PC-3 (cell line): ENCODE measurements at places on chromosomes 3 and 15. TPM values are rescaled to one million over a fixed set of nuclear protein-coding genes. Genes with fewer than 3 reads are reported as not detected.

DNA sequence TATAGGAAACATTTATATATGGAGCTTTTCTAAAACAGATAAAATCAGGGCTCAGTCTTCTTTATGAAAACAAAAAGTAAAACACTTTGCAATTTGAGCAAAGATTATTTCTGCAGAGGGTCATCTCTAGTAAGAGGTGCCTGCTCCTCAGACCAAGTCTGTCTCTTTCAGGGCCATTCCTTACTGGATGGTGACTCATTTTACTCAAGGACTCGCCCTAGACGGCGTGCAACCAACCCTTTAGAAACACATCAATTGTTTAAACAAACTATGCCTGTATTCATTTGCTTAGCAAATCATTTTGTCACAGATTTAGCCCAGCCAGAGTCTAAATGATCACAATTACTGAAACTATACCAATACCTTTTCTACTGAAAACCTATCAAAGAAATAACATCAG, 242.8 kb upstream of the ICE2 start:
- no peak for DNase-seq
- H3K27ac ChIP-seq = no peak overlapping the region
- no peak overlapping the region for H3K4me3 ChIP-seq
- H3K4me1 ChIP-seq = no peaks in the 10 kb centered on the region
- peaks cover 43% of the 10 kb centered on the region for H3K27me3 ChIP-seq

DNA sequence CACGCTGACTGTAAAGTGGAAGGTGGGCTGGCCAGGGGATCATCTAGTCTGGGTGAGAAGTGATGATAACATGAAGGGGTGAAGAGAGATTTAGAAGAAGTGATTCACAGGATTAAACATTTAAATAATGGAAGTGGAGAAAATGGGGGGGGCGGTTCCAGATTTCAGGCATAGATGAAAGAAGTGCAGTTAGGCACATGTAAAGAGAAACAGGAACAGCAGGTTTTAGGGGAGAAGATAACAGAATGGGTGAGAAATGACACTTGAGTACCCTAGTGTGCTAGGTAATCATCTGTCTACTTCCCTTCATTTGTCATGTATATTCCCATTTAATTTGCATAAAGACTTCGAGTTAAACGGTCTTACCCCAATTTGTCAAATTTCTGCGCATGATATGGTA, 15.3 kb downstream of the B3GNT5 start:
- no peak overlapping the region for H3K4me3 ChIP-seq
- DNase-seq = no peak
- H3K27me3 ChIP-seq = no peaks in the 10 kb centered on the region
- H3K4me1 ChIP-seq = peaks cover 73% of the 10 kb centered on the region
- peaks cover 31% of the 10 kb centered on the region for H3K36me3 ChIP-seq

DNA sequence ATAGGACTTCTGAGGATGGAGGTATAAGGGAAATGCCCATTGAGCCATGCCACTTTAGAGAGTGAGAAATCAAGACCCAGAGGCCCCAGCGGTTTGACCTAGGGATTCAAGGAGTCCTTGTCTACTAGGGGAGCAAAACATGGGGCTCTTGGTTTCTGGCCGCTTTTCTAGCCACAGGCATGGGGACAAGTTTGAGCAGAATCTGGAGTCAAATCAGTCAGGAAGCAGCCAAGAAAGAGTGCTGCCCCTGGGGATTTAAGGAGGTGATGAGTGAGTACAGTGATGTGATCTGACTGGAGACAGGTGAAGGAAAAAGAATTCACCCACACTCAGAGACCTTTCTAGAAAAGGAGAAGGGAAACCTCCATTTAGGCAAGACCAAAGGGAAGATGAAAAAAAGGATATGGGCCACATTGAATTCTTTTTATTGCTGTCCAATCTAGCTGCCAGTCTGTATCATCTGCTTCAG, 244.0 kb upstream of the TBC1D5 start:
- H3K4me3 ChIP-seq = no peak overlapping the region
- peaks cover 7% of the 10 kb centered on the region; the same call in 1 of the 2 replicates for H3K4me1 ChIP-seq
- no peak for DNase-seq
- no peak overlapping the region for H3K27ac ChIP-seq

DNA sequence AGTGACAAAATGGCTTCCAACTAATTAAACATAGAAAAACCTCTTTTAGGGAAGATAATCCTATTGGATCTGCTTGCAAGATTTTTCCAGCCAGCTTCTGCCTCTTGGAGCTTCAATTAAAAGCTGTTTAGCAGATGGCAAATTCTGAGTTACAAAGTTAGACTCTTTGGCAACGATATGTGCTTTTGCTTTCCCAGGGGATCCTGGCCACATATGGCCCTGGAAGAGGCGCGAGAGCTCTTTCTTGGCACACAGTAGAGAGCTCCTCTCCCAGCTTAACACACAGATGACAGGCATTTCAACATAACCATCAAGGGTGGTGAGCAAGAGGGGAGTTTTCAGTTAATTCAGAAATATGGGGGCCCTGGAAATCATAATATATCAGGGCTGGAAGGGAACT, 41.6 kb upstream of the GALNT15 start:
- H3K4me3 ChIP-seq = no peak overlapping the region
- no peaks in the 10 kb centered on the region for H3K36me3 ChIP-seq
- DNase-seq = no peak
- H3K27ac ChIP-seq = no peak overlapping the region
- H3K4me1 ChIP-seq = no peaks in the 10 kb centered on the region
- H3K27me3 ChIP-seq = no peaks in the 10 kb centered on the region

GRCh38 chr3:194244167-194244566, 107.0 kb downstream of the CPN2 start:
- no peak overlapping the region for H3K4me3 ChIP-seq
- DNase-seq = no peak
- no peaks in the 10 kb centered on the region for H3K27me3 ChIP-seq
- H3K36me3 ChIP-seq = no peaks in the 10 kb centered on the region

DNA sequence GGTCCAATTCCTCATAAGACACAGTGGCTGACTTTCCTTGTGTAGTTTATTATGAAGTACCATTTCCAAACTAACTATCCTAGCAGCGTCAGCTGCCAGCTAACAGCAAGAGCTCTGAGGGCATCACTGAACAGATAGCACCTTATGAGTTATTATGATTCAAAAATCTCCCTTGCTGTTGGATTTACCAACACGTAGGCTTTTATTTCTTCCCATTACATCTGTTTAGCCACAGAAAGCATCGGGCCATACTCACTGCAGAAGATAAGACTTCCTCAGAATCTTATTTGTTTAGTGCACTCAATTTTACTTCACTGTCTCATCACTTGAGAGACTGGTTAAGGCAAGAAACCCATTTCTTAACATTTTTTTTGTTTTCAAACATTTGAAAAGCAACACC, 16.2 kb downstream of the CLDN1 start:
- H3K4me3 ChIP-seq = no peak overlapping the region
- H3K4me1 ChIP-seq = peaks cover 66% of the 10 kb centered on the region
- no peaks in the 10 kb centered on the region for H3K27me3 ChIP-seq
- no peak for DNase-seq
- peak overlapping the region; percentile 80 for H3K27ac ChIP-seq

DNA sequence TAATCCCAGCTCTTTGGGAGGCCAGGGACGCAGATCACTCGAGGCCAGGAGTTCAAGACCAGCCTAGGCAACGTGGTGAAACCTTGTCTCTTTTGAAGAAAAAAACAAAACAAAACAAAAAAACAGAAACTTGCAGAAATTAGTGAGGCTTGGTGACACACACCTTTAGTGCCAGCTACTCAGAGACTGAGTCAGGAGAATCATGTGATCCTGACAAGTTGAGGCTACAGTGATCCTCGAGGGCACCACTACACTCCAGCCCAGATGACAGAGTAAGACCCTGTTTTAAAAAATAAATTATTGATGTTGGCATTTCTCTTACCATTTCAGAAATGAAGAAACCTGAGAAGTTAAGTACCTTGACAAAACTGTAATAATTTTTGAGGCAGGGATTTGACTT, 44.6 kb upstream of the CCNB2 start:
- no peak overlapping the region for H3K27ac ChIP-seq
- H3K36me3 ChIP-seq = peaks cover 22% of the 10 kb centered on the region
- no peaks in the 10 kb centered on the region for H3K4me1 ChIP-seq
- H3K27me3 ChIP-seq = no peaks in the 10 kb centered on the region

- peak; percentile 95 for DNase-seq
- H3K4me3 ChIP-seq = no peak overlapping the region; the same call in 1 of the 2 replicates
- H3K27me3 ChIP-seq = no peaks in the 10 kb centered on the region
- H3K27ac ChIP-seq = peak overlapping the region; percentile 42
These were observed 327.4 kb downstream of the SHQ1 start for GRCh38 chr3:72520690-72521308.

DNA sequence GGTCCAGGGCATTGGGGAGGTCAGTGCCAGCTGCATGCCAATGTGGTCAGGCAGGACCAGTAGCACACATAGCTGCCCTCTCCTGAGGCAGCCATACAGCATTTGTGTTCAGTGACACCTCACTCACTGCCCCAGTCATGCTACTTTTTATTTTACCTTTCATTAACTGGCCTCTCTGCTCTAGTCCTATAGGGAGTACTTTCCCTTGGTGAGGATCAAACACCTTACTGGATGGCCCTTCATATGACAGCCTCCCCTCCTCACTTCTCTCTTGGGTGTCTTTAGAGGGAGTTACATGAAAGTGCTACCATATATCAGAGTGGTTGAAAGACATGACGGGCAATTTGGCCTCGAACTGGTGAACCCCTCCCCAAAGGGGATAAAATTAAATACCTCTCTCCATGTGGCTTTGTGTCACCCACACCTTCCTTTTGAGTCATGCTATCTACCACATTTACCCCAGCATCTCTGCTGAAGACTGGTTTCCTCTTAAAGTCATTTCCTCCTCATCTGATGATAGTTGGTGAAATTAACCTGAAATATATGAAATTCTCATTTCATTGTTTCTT, 17.6 kb downstream of the RLBP1 start:
- H3K27ac ChIP-seq = no peak overlapping the region
- DNase-seq = no peak
- no peak overlapping the region for H3K4me3 ChIP-seq

GRCh38 chr3:195221876-195222617, 48.9 kb downstream of the XXYLT1 start:
- H3K27me3 ChIP-seq = no peaks in the 10 kb centered on the region
- H3K4me3 ChIP-seq = no peak overlapping the region
- H3K36me3 ChIP-seq = no peaks in the 10 kb centered on the region
- H3K4me1 ChIP-seq = peaks cover 13% of the 10 kb centered on the region
- H3K27ac ChIP-seq = no peak overlapping the region
- no peak for DNase-seq

DNA sequence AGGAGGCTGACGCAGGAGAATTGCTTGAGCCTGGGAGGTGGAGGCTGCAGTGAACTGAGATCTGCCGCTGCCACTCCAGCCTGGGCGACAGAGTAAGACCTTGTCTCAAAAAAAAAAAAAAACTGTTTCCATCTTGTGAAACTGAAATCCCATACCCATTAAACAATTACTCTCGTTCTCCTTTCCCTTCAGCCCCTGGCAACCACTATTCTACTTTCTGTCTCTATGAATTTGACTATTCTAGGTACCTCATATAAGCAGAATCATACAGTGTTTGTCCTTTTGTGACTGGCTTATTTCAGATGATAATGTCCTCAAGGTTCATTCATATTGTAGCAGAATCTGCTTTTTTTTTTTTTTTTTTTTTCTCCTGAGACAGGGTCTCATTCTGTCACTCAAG, 51.5 kb upstream of the UBE2E1 start:
- H3K27me3 ChIP-seq = no peaks in the 10 kb centered on the region
- no peaks in the 10 kb centered on the region for H3K36me3 ChIP-seq
- DNase-seq = no peak
- H3K4me1 ChIP-seq = peaks cover 18% of the 10 kb centered on the region

GRCh38 chr3:178671377-178671776, 135.1 kb downstream of the KCNMB2 start:
- no peaks in the 10 kb centered on the region for H3K36me3 ChIP-seq
- no peak overlapping the region for H3K4me3 ChIP-seq
- no peak overlapping the region for H3K27ac ChIP-seq
- H3K27me3 ChIP-seq = no peaks in the 10 kb centered on the region
- no peak for DNase-seq

DNA sequence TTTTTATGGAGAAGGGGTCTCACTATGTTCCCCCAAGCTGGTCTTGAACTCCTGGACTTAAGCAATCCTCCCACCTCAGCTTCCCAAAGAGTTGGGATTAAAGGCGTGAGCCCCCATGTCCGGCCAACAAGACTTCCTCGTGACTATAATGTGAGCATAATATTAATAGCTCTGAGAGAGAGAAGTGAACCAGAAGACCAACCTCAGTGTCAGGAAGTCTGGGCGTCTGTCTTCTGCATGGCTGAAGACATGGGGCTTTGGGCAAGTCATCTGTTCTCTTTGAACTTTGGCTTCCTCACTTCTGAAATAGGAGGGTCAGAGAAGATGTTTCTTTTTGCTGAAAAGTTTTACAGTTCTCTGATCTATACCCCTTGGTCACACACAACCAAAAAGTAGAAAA, 92.1 kb downstream of the SLC49A4 start:
- no peak overlapping the region for H3K27ac ChIP-seq
- no peaks in the 10 kb centered on the region for H3K36me3 ChIP-seq
- H3K4me3 ChIP-seq = no peak overlapping the region
- no peaks in the 10 kb centered on the region for H3K27me3 ChIP-seq
- no peak for DNase-seq

NANOGP8 gene
- not detected in 2 replicates for total RNA-seq

TRIM42 gene
- total RNA-seq = not detected in 2 replicates

PTX3 gene
- total RNA-seq = 24.4 and 27.3 TPM in 2 replicates

CHRD gene
- total RNA-seq = not detected in 2 replicates

SLC28A1 gene
- total RNA-seq = 0.58 and 1.1 TPM in 2 replicates
